ENCODE measurements at places on chromosomes 6 and 20. TPM values are rescaled to one million over a fixed set of nuclear protein-coding genes. Genes with fewer than 3 reads are reported as not detected.

THBD gene
- 36.7 TPM for total RNA-seq

PTPRA gene
- 39.2 TPM for total RNA-seq

ZSCAN23 gene
- total RNA-seq, result 7.2 TPM

PAX1 gene
- not detected for total RNA-seq

SEMG1 gene
- total RNA-seq, result not detected

PDE7B gene
- total RNA-seq, result 0.50 TPM

NKAIN4 gene
- 0.28 TPM for total RNA-seq

CDC5L gene
- total RNA-seq, result 20.4 TPM
